ENCODE measurements at places on chromosomes 12 and 14. TPM values are rescaled to one million over a fixed set of nuclear protein-coding genes. Genes with fewer than 3 reads are reported as not detected.

- no peak for DNase-seq
These were observed 6.0 kb downstream of the CKB start for GRCh38 chr14:103516426-103517173.

DNA sequence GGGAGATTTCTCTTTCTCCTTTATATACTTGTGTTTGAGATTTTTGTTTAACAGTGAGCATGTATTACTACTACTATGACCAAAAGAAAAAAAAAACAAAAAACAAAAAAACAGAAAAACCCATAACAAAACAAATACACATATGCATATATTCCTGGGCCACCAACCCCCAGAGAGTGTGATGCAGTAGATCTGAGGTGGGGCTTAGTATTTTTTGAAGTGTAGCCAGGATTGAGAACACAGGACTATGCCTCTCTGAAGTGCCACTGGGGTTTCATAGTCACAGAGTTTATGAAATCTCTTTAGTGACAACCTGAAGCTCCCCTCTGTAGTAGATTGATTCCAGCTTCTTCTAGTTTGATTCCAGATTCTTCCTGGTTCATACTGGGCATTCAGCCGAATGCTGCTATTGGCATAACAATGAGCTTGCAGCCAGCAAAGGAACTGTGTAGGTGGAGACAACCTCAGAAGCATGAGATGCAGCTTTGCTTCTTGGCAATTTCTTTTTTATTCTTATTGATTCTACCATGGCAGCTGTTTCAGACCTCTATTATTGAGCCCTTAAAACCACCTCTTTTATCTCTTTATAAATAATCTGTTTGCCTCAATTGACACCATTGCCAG lies 15.5 kb upstream of the ANO4 start:
- DNase-seq: no peak

DNA sequence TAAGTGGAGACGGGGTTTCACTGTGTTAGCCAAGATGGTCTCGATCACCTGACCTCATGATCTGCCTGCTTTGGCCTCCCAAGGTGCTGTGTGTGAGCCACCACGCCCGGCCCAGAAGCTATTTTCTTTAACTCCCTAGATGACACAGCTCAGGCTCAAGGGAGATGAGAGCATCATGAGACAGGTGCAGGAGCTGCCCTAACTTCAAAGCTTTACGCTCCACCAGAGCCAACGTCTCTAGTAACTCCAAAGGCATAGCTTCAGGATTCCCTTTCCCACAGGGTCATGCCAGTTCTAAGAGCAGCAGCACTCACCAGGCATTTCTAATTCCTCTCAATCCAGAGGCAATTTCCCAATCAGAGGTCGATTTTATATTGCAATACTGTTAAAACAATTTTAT lies 21.0 kb downstream of the NDUFA12 start:
- no peak for DNase-seq

GRCh38 chr14:66066981-66067776 lies 419.0 kb upstream of the CCDC196 start:
- DNase-seq: no peak

DNA sequence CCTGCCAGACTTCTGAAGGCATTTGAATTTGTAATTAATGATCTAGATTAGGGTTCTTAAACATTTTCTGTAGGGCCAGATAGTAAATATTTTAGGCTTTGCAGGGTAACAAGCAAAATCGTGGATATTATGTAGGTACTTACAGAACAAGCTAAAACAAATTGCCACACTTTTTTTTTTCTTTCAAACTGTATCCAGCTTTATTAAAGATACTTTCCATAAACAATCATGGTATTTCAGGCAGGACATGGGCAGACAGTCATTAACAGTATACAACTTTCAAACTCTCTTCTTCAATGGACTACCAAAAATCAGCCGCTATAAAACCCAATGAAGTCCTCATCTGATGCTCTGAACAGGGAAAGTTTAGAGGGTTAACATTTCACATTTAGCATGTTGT lies 9.6 kb downstream of the TRMT5 start:
- no peak for DNase-seq

- no peak for DNase-seq
These were observed 141.6 kb upstream of the CPSF6 start for GRCh38 chr12:69097619-69098368.

- no peak for DNase-seq
These were observed 63.2 kb downstream of the PTCSC3 start for GRCh38 chr14:36113341-36113740.

DNA sequence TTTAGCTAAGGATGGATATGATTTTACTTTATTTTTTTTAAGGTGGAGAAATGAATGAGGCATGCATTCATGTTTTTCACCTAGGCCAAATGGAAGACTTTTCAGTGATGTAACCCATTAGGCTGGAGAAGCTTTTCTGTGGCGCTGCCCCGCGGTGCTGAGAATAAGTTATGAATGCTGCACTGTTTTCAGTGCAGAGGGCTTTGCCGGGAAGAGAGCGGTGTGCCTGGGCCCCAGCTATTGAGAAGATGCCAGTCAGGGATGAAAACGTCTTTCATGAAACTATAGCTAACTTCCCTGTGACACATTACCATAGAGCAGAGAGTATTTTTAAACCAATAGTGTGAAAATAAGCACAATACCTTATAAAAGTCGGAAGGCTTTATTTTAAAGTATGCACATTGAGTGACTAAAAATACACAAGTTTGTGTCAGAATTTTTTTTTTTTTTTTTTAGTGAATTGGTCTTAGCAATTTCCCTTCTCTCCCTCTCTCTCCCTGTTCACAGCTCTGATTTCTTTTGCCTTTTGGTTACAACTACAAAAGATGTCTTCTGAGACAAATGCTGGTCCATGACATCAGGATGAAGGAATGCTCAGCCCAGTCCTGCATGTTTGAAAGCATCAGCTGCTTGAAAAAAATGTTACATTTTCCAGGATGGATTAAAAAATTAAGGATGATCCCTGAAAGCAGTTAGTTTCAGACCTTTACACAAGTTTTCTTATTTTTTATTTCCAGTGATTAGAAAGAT lies 48.3 kb downstream of the NPAS3 start:
- DNase-seq: no peak

GRCh38 chr12:5817246-5817645 lies 127.8 kb downstream of the ANO2 start:
- no peak for DNase-seq

- DNase-seq: no peak
These were observed 30.1 kb downstream of the MRPL42 start for GRCh38 chr12:93497456-93497855.

- no peak for DNase-seq
These were observed 447.0 kb downstream of the SLC16A7 start for GRCh38 chr12:60042835-60043234.

- no peak for DNase-seq
These were observed 5.6 kb downstream of the CDK2AP1 start for GRCh38 chr12:123265851-123266678.

DNA sequence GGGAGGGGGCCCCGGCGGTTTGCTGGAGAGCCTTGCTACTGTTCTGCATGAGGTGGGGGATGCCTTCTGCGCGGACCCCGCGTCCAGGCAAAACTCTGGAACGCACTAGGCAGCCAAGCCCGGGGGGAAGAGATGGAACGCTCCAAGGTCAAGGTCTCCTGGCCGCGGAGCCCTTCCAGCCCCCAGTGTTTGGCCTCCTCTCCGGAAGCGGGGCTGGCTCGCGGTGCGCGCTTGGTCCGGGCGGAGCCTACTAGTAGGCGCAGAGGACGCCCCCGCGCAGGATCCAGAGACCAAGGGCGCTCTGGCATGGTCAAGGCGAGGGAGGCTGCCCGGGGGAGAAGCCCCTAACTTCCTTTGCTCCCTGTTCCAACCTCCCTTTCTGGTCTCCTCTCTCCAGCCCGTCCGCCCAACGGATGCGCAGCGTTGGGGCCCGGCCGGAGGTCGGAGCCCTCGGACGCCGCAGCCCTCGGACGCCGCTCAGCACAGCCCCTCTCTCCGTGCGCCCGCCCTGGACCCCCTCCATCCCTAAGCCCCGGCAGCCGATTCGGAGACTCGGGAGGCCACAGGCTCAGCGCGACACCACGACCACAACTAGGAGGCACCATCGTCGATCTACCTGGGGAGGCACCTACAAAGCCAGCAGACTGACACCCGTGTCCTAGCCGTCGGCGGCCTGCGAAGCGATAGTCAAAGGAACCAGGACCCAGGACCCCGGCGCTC lies 669 bp upstream of the KCNK13 start:
- no peak for DNase-seq

GRCh38 chr12:3795492-3796133 lies 42.7 kb upstream of the CRACR2A start:
- DNase-seq: no peak

DNA sequence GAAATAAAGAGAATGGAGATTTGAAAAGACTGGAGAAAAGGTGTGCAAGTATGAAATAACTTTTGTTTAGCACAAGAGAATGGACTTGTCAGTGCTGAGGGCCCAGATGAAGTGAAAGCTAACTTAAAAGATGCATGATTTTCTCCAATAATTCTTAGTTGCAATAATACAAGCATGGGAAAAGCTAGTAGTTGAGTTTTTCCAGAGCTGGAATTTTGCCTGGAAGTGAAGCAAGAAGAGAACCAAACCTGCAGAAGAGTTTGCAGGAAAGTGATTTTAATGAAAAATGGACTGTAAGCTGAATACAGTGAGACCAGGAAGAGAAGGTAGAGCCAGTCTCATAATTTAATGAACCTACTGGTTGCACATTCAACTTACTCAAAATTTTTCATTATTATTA lies 69.3 kb upstream of the FSCB start:
- no peak for DNase-seq

- DNase-seq: no peak
These were observed 4.9 kb upstream of the YEATS4 start for GRCh38 chr12:69354556-69355187.

DNA sequence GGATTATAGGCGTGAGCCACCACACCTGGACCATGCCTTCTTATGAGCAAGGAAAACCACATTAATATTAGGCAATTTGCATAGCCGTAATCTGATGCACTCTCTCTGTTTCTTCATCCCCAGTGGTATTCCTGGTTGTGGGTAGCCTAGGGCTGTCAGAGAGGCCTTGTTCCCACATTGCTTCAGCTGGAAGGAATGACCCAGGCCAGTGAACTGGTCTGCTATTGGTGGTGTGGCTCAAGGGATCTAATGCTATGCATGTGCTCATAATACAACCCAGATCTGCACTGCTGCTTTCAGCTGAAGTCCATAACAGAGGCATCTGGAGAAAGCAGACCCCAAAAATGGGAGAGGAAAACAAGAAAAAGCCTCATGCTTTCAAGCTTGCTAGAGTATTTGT lies 33.1 kb upstream of the G2E3 start:
- no peak for DNase-seq

GRCh38 chr12:122093098-122093883 lies 14.7 kb downstream of the MLXIP start:
- DNase-seq: no peak

GRCh38 chr12:19190292-19191031 lies 60.9 kb downstream of the PLEKHA5 start:
- DNase-seq: no peak

GRCh38 chr14:27727251-27727770 lies 1039.3 kb upstream of the FOXG1 start:
- DNase-seq: no peak

DNA sequence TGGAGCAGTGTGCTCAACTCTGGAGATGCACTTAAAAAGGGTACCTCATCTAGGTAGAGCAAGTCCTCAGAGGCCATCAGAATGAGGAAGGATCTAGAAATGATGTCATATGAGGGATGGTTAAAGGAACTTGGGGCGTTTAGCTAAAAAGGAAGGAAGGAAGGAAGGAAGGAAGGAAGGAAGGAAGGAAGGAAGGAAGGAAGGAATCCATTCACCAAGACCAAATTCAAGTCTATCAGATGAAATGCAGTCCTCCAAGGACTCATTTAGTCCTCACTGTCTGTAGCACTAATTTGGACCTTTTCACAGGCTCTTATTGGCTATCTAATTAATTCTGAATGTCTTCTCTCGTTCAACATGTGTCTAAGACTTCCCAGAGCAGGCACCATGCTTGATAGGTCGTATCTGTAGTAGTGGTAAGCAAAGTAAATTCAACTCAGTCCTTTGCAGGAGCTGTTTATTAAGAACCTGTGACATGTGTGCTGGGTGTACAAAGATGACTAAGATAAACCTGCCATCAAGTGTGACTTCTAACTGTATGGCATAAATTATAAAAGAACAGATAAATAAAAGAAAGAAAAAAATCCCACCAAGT lies 63.5 kb downstream of the LLPH start:
- no peak for DNase-seq

- no peak for DNase-seq
These were observed 8.5 kb downstream of the RAB15 start for GRCh38 chr14:64963611-64964010.

DNA sequence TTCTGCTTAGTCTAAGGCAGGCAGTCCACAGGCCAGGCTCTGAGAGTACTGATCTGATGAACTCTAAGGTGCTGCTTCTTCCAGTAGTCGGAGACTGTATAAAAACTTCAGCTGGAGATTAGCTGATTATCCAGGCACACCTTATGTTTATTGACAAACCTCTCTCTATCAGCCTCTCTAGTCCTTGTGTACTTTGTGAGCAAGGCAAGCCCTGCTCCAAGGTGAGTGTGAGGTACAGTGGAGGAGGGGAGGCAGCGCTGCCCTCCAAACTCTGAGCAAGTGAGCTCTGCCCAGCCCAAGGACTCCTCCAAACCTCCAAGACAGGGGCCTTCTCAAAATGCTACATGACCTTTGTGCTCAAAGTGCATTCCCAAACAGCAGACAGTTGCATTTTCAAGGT lies 95.9 kb upstream of the CDKN3 start:
- no peak for DNase-seq

- no peak for DNase-seq
These were observed 54.9 kb downstream of the CPNE8 start for GRCh38 chr12:38850461-38850860.

DNA sequence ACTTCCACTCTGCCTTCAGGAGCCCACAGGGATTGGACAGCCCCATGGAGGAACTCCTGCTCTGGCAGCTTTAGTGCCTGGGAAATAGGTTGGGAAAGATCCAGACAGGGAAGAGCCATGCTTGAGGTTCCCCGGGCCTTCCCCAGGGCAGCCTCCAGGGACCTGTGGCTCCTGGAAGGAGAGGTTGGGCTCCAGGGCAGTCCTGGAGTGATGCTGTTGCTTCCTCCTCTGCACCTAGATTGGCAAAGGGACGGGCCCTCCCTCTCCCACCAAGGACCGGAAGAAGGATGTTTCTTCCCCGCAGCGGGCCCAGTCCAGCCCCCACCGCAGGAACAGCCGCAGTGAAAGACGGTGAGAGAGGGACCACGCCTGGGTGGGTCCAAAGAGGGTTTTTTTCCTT lies 16.5 kb downstream of the VASH1 start:
- no peak for DNase-seq

Gene KLRC2
- not detected for total RNA-seq

Gene SAMD15
- total RNA-seq: 1.00 TPM

Gene TOGARAM1
- total RNA-seq: 12.7 TPM

Gene CCDC196
- total RNA-seq: not detected

Gene PLEKHH1
- 0.20 TPM for total RNA-seq

Gene UBE3B
- total RNA-seq: 35.4 TPM

Gene ZNF26
- 20.8 TPM for total RNA-seq

Gene CPSF6
- 104 TPM for total RNA-seq

Gene CDH24
- 0.73 TPM for total RNA-seq

Gene TDRD9
- total RNA-seq: 3.1 TPM

All from activated B cell treated with CpG ODN at 0.5 μM for 24 hours (primary cell).